ENCODE measurements at places on chromosomes 12 and 14. TPM values are rescaled to one million over a fixed set of nuclear protein-coding genes. Genes with fewer than 3 reads are reported as not detected.

KRT81 gene
- not detected for total RNA-seq

CCDC177 gene
- not detected for total RNA-seq

PTCSC3 gene
- not detected for total RNA-seq

SERPINA1 gene
- total RNA-seq: 0.86 TPM

NPFF gene
- total RNA-seq: not detected

TROAP gene
- total RNA-seq: 24.2 TPM

MMP19 gene
- total RNA-seq: 37.5 TPM

C12orf54 gene
- not detected for total RNA-seq
